Mesothelial cell of epicardium (in vitro differentiated cells): ENCODE measurements at places on chromosomes 12 and 14.

DNA sequence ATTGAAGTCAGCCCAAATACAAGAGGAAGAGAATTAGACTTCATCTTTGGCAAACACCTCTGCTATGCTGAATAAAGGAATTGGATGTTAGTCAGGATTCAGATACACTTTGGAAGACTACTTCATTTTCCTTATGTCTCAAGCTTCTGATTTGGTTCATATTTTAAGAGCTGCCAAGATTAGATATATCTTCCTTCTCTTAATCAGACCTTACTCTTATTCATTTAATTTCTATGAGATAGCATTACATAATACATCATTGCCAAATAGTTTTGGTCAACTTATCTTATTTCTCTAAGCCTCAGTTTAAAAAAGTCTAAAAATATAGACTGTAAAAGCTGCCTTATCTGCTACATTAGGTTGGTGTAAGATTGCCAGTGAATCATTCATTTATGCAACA, 330.6 kb upstream of the NAV3 start:
- no peak for DNase-seq

DNA sequence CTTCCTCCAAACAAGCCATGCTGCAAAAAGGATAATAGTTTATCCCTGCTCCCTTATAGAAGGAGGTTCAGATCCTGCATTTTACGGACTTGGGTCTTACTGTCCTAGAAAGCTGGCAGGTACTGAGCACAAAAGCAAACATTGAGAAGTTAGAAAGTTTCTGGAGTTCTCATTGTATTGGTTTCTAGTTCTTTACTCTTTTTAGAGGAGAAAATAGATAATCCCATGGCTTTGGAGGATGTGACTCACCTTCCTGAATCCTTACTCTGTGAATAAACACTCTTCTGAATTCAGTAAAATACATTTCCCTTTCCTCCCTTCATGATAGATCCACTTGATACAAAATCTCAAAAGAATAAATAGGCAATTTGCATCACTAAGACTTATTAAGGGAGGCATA, 188.9 kb downstream of the NPAS3 start:
- DNase-seq: no peak

DNA sequence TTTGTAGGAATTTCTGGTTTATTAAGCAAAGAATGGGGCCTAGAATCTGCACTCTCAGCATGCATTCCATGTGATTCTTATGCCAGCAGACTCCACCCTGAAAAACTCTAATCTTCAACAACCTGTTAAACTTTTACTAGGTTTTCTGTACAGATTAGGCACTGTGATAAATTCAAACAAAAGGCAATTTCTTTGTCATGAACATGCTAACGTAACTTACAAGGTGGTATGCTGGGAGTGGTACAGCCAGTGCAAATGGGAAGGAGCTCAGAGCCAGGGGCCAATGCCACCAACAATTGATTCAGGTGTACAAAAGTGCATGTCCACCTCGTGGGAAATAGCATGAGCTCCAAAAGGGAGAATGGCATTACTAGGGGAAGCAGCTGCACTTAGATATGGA, 83.0 kb downstream of the PPFIBP1 start:
- no peak for DNase-seq

DNA sequence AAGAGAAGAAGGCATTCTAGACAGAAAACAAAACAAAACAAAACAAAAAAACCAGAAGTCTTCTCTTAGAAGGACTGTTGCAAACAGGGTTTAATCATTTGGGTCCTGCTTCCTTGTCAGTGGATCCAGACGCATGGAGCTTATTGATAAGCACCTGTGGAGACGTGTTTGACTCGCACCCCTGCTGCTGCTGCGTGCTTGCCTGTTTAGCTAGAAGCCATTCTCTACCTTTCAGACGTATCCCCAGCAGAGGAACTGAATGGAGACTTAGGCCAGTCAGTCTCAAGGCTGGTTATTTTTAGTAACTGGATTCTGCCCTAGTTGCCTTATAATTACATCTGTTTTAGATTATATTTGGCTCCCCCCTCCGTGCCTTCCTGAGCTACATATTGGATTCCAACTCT, 186.1 kb upstream of the EEA1 start:
- DNase-seq: no peak

DNA sequence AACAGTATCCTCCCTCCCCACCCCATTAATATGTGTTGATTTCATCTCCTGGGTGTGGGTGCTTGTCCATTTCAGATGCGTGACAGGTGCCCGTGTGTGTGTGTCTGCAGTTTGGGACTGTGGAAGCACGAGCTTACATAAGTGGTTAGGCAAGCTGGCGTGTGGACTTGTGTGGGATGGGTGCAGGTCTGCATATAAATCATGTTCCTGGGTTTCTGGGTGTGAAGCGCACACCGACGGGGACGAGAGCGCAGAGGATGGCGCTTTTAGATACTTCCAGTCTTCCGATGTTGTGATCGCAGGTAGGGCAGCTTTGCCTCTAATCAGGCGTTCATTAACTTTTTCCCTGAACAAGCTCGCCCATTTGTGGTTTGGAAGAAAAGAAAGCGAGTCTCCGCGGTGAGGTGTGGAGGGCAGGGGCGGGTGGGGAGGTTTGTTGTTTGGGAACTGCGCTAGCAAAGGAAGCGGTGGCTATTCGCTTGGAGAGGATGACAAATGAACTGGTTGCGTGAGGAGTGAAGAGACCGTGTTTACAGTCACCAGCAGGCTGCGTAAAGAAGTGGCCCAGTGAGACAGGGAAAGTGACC, 865 bp downstream of the RGS6 start:
- DNase-seq: no peak

DNA sequence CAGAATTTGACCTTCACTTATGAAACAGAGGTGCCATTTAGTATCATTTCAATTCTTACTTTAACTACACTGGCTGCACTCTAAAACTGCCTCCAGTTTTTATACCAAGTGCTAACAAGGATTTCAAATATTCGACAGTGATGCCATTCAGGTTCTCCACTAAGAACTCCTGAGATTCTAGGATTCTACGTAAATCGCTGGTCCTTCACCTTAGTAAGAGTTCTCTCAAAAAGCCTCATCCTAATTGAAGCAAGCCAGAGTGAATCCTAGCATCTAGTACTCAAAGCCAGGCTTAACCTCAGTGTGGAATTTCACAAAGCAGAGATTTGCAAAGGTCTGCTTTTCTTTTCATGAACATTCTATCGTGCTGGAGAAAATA, 3.5 kb downstream of the SLC38A2 start:
- DNase-seq: no peak

DNA sequence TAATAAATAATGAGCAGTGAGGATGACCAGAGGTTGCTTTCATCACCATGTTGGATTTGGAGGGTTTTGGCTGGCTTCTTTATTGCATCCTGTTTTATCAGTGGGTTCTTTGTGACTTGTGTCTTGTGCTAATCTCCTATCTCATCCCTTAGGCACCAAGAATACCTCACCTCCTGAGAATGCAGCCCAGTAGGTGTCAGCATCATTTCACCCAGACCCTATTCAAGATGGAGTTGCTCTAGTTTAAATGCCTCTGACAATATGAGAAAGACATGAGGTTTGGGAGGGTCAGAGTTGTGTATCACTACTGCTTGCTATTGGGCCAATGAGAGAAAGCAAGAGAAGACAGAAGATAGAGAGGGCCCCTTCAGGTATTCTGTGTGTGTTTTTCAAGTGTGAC, 592.2 kb downstream of the ETNK1 start:
- no peak for DNase-seq

DNA sequence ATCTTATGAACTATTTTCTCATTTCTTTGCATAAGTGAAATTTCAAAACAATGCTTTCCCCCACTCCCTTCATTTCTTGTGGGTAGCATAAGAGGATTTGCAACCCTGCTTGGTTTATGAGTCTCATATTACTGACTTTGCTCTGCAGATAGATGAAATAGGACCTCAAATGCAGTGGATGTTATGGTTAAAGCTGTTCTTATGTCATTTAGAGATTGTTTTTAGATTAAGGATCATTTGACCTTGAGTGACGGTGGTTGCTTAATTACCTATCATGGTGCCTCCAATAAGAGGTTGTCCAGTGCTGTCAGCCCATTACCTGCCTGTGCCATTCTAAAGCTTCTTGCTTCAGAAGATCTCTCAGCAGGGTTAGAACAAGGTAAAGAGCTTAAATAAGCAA, 351.4 kb upstream of the ATP2B1 start:
- no peak for DNase-seq

GRCh38 chr12:8628731-8629130, 16.1 kb upstream of the AICDA start:
- DNase-seq: no peak

GRCh38 chr14:89388853-89389252, 28.2 kb downstream of the FOXN3 start:
- no peak for DNase-seq

DNA sequence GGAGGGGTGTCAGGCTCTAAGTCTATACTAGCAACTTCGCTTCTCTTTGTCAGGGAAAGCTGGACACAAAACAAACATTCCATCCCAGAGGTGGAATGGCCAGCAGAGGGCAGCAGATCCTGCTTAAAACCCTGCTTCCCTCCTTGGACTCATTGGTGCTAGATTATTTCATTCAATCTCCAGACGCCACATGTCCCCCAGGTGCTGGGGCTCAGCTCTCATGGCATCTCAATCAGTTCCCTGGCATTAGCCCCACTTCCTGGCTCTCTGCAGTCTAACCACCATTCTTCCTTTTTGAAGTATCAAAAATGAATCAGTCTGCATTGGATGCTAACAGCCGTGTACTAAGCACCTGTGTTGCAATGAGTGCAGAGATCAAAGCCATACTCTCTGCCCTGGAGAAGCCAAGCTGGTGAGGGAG, 8.1 kb upstream of the PPP1R1A start:
- DNase-seq: peak; percentile 77

DNA sequence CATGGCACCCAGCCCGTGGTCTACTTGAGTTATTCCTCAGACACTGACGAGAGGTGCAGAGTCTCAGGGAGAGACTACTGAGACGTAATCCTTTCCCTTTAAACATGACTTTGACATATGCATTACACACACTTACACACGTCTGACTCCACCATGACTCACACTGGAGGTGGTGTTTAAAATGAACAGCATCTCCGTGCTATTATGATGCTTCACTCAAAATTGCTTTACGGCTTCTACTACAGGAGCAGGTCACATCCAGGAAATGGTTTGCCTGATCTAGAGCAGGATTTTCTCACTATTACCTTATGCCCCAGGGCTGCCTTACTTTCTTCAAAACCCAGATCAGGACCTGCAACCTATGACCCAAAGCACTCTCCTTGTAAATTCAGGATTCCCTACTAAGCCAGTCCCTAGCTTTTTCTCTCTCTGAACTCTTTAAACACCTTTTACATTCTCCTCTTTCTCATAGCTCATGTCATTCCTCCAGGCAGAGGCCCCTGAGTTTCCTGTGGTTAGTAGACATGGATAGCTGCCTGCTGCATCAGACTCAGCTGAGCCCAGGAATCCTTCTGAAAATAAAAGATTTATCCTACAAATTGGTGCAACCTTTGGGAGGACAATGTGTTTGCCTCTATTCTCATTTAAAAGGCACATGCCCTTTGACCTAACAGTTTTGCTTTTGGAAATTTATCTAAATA, 31.2 kb downstream of the TMCC3 start:
- DNase-seq: no peak

DNA sequence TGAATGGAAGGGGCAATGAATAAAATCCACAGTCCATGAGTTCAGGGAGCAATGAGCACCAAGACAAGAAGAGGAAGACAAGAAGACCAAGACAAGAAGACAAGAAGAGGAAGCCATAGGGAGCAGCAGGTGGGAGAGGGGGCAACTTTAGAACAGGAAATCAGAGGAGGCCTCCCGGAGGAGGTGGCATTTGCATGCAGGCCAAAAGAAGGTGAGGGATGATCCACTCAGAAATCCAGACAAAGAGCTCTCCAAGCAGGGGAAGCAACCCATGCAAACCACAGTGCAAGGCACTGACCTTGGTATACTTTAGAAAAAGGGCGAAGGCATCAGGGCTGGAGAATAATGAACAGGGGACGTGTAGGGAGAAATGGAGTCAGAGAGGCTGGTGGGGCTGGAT, 58.6 kb downstream of the SCARB1 start:
- DNase-seq: no peak

DNA sequence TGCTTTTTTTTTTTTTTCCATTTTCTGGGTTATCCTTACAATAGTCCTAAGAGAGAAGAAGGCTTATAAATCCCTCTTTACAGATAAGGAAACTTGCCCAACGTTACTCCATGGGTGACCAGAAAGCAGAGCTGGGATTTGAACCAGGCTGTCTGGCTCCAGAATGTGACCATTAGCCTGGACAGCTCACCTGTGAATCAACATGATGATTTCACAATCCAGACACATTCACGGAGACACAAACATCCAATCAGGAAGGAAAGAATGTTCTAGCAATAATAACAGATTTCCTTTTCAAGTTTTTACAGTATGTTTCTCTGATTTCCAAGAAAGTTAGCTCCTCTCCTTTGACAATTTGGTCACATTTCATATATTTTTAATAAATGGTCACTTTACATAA, 118.3 kb downstream of the GALC start:
- no peak for DNase-seq

DNA sequence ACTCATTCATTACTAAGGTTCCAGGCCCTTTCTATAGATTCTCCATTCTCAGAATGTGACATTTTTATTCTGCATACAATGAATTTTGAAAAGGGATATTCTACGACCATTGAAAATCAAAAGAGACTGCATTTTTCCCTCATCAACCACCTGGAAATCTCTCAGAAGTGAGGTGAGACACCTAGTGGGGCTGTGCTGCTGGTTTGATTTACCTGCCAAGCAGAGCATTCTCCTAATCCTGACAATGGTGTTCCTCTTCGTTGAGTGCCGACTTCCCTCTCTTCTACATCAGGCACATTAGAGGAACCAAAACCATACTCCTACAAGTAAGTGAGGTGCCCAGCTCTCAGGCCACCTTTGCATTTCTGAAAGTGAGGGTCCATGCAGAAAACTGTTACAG, 14.9 kb downstream of the CKB start:
- DNase-seq: no peak

GRCh38 chr14:97013878-97014277, 216.7 kb downstream of the VRK1 start:
- no peak for DNase-seq

DNA sequence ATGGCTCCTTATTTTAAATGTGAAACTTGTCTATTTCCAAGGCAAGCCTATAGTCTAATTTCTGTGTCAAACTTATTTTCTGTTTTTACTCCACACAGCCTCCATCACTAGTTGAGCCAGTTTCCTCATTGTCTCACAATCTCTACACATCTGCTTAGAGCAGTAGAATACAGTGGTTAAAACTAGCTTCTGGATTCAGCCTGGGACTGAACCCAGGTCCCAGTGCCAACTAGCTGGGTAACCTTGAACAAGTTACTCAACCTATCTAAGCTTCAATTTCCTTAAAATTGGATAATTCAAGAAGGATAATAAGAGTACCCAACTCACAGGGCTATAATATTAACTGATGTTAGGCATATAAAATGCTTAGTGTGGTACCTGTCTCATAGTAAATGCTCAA, 304.7 kb upstream of the NPAS3 start:
- DNase-seq: no peak

- DNase-seq: no peak
These were observed 167.1 kb upstream of the NOS1 start for GRCh38 chr12:117528538-117528937.

GRCh38 chr14:73339206-73339605, 101.9 kb downstream of the PAPLN start:
- DNase-seq: no peak

GRCh38 chr14:50363714-50364111, 33.0 kb downstream of the CDKL1 start:
- DNase-seq: no peak
